ENCODE measurements at places on chromosomes 1 and 21.

DNA sequence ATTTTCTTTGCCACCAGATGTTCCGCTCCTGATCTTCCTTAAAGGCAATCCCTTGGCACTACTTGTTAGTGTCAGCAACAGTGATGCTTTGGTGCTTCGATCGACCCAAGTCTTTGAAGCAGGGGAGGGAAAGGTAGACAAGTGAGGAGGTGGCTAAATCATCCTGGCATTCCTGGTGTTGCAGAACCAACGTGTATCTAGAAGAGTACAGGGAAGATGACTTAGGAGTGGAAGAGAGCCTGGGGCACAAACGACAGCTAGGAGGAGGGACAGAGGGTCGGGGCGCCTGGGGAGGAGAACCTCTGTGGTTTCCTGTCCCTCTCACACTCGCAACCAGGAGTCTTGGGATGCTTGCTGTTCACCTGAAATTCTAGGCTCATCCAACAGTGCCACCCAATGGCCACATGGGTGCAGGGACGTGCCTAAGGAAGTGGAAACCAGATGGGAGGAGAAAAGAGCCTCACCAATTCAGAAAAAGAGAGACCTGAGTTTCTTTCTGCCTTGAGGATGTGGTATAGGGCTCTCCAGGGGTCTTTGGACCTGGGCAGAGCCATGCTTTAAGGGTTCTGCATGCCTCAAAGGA, 9.5 kb upstream of the KCNA2 start:
- DNase-seq = peak; percentile 55

- no peak for DNase-seq
These were observed 20.8 kb upstream of the PDZK1IP1 start for GRCh38 chr1:47210666-47211065.

DNA sequence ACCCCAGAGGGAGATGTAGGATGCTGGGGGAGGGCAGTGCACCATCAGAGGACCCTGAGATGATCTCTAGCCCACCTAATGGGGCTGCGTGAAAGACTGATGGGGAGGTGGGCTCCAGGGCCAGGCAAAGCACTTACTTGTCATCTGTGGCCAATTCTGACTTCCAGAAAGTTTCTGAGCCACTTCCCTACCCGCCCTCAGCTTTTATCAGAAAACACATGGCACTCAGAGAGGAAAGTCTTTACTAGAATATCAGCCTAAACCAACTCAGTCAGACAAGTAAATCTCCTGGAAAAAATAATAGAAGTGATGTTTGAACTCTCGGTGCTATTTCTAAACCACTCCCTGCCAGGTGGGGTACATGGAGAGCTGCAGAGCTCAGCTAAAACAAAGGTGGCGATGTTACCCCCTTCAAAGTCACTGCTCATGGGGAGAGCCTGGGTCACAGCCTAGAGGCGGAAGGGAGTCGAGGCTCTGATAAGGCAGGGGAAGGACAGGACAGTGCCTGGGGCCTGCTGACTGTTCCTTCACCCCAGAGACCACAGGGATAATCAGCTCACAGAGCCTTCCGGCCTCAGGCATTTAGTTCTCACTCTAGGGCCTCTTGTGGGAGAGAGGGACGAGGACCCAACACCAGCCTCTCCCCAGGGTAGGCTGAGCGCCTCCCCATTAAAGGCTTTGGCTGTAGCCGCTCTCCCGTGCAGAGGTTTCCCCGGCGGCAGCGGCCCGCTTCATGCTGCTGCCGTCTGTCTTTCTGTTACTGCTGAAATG, 14.2 kb downstream of the SMIM12 start:
- DNase-seq = no peak

DNA sequence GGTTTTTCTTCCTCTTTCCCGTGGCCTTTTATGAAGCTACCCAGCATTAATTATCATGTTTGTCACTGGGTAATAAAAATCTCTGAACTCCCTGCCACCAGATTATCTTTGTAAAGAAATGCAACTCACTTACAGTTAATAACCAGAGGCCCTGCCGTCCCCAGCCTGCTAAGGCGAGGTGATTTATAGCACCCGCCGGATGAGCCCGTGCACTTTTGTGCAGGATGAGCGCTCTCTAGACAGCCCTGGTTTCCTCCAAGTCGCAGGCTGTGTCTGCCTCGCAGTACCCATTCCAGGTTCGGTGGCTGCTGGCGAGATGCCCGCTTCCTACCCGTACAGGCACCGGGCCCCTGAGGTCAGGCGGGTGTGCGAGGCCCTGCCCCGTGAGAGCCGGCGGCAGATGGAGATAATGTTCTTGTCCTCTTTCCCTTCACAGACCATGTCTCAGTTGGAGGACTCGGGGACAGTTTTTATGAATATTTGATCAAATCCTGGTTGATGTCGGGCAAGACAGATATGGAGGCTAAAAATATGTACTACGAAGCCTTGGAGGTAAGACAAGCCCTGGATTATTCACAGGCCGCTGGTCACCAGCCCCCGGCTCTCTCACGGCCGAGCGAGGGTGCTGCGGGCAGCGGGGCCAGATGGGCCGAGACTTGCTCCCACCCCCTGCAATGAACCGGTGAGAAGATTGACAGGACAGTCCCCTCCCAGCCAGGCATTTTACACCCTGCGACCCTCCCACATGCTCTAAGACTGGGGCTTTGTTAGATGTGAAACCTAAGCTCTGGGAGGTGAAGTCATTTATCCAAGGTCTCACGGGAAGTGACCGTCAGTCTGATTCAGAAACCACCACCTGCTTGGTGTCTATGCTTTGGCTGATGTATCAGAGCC, 28.5 kb upstream of the SELENON start:
- DNase-seq = no peak

DNA sequence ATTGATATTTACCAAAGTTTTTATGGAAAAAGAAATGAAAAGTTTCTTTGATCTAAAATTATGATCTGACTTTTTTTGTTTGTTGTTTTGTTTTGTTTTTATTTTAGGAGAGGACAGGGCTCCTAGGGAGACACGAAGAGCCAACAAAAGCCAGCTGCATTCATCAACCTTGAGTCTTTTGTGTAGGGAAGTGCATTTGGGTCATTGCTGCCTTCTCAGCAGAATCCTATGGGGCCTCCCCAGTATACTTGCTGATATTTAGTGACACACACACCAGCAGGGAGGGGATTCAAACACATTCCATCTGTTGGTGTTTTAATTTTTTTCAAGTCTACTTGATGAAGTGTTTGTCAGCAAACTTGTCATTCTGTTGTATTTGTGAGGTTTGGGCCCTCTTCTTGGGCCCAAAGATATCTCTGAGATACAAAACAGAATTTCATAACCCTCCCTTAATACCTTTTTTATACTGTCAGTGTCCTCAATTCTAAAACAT, 203.5 kb downstream of the NTNG1 start:
- DNase-seq = no peak

GRCh38 chr1:29298246-29298645, 61.9 kb downstream of the PTPRU start:
- DNase-seq = no peak

DNA sequence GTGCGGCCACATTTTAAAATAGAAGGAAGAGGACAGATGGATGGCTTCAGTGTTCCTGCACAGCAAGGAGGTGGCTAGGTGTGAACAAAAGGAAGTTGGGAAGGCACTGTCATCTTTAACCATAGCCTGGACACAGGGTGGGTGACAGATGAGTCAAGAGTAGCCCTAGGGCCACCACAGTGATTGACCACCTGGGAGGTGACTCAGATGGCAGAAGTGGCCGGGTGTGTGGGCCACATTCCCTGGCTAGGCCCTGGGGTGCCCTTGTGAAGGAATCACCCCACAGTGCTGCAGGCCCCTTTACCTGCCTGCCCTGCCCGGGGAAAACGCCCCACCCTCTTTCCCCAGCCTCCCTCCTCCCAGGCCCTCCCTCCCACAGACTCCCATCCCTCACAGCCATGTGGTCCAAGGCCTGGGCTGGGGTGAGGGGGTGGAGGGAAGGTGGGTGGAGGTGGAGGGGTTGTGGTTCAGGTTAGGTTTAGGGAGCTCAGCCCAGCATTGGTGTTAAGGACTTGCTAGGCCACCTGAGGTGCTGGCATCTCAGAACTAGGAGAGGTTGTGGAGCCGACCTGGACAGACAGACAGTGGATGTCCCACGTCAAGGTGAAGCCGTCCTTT, 59.1 kb downstream of the SPSB1 start:
- no peak for DNase-seq

GRCh38 chr1:52511851-52512615, 40.9 kb downstream of the TUT4 start:
- DNase-seq = no peak

- peak; percentile 81 for DNase-seq
These were observed 1.1 kb upstream of the PPM1J start for GRCh38 chr1:112716133-112716720.

DNA sequence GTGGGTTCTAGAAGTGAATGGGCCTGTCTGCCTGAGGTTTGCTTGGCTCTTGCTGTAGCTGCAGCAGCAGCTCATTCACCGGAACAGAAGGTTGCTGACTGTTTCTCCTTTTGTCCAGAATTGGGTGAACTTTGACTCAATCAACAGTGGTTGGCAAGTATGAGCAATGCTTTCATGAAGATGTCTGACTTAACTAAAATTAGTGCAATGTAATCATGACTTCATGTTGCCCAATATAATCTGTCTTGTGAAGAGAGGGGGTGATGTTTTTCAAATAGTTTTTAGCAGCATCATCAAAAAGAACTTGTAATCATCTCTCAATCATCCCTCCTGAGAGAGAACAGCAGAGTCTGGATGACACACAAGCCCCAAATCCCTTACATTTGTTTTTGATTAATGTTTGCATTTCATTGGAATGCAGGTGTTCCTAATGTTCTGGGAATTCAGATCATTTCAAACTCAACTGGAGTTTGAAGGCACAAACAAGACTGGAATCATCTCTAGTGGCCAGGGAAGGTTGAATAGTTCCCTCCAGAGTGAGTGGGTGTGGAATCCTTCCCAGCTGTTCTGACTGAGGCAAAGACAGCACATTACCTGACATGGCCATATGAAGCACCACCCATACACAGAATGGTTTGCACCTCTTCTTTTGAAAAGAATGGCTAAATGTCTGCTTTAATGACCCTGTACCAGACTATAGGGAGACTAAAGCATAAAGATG, 82.9 kb downstream of the HLX start:
- DNase-seq = peak; percentile 100

DNA sequence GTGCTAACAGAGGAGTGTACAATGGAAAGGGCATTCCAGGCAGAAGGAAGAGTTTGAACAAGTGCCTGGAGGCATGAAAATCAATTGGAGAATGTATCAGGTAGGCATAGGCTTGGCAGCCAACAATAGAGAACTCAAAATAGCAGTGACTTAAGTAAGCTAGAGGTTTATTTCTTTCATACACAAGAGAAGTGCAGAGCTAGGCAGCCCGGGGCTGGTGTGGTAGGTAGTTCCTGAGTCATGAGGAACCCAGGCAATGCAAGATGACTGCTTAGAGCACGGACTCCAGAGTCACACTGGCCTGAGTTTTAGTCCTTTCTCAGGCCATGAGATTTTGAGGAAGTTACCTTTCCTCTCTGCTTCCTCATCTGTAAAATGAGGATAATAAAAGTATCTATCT, 74.8 kb upstream of the LRRN2 start:
- no peak for DNase-seq

DNA sequence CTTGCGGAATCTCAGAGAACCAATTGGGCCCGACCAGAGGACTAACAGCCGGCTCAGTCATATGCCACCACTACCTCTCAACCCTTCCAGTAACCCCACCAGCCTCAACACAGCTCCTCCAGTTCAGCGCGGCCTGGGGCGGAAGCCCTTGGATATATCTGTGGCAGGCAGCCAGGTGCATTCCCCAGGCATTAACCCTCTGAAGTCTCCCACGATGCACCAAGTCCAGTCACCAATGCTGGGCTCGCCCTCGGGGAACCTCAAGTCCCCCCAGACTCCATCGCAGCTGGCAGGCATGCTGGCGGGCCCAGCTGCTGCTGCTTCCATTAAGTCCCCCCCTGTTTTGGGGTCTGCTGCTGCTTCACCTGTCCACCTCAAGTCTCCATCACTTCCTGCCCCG, 49.8 kb downstream of the ACP6 start:
- no peak for DNase-seq

DNA sequence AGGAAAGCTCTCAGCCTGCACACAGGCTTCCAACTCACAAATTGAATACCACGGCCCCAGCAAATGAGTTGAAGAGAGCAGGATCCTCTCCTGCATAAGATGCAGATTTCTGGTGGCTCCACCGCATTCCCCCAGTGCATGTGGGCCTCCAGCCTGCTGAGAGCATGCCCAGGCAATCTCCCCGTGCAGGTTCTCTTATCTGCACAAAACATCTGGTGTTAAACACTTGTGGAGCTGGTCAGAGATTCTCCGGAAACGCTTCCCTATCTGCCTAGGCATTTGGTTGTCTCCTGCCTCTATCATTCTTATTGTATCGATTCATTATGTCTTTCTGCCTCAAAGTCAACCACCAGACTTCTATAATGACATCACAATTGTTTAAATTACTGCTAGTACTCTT, 1349.0 kb upstream of the B3GALT2 start:
- DNase-seq = no peak

DNA sequence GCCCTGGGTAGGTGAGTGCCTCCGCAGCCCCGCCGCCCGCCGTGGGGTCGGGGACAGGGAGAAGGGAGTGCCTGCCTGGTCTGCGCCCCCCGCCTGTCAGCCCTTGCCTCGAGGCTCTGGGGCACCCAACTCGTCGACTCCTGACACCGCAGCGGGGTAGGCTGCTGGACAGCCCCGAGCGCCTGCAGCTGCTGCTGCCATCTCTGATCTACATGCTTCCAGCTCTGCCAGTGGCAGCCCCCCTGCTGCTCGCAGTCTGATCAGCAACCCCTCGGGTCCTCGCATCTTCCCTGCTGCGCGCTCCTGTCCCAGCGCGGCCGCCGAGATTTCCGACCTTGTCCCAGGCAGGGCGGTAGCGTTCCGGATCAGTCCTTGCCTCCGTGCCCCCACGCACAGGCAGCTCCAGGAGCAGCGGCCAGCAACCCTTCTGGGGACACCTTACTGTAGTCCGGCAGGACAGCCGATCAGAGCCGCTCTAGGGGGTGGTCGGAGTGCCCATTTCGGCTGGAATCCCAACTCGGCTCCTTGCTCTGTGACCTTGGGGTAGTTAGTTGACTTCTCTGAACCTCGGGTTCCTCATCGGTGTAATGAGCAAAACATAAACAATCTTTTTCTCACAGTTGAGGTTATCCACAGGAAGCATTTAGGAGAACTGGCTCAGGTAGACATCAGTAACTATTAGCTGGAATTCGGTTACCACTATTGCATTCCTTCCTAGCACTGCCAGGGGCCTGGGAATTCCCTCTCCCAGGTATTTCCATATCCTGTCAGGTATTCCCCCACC, 540 bp downstream of the BCAN start:
- DNase-seq = no peak

- DNase-seq = no peak
These were observed 21.5 kb downstream of the PANK4 start for GRCh38 chr1:2504949-2505272.

DNA sequence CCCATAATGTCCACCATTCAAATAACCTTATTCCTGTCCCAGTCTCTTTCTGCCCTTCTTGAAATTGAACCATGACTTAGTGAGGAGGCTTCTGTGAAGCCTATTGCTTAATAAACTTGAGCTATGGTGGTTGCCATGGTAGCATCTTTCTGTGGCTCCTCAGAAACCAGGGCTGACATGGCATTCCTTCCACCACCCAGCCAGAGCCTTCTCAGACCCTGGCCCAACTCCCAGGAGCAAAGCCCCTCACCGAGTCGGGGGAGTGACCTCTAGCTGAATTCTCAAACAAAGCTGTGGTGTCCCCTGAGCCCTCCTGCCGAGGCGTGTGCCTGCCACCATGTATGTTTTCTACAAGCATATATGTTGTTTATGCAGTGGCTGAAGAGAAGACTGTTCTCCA, 259.1 kb downstream of the CACNA1E start:
- no peak for DNase-seq
